GM12892 (cell line): ENCODE measurements at places on chromosomes 12 and 14.

- no peak for DNase-seq
Measured at GRCh38 chr12:29508949-29509348, 11.5 kb upstream of the OVCH1 start.

DNA sequence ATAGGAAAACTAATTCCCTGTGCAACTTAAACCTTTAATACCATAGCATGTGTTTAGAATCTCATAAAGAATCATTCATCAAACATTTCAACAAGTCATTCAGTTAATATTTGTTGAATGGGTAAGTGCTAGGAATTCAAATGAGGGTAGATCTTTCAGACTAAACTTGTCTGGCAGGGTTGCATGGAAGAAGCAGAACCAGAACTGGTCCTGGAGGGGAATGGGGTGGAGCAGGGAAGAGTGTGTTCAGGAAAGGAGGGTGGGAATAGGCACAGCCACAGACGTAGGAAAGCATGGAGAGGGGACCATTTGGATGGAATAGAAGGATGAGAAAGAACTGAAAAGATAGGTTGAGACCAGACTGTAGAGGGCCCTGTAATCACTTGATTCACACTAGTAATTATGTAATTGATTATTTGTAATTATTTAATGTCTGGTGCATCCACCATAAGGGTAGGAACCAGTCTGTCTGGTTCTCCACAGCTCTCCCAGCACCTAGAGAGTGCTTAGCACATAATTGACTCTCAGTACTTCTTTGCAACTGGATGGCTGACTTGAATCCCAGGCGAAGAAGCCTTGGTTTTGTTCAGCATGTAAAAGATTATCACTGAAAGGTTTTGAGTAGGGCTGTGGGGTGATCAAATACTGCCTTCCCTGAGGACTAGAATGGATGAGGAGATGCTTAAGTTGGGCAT lies 3.0 kb upstream of the MAP3K9 start:
- no peak for DNase-seq

GRCh38 chr12:92439420-92439805 lies 263.4 kb upstream of the PLEKHG7 start:
- DNase-seq: no peak

DNA sequence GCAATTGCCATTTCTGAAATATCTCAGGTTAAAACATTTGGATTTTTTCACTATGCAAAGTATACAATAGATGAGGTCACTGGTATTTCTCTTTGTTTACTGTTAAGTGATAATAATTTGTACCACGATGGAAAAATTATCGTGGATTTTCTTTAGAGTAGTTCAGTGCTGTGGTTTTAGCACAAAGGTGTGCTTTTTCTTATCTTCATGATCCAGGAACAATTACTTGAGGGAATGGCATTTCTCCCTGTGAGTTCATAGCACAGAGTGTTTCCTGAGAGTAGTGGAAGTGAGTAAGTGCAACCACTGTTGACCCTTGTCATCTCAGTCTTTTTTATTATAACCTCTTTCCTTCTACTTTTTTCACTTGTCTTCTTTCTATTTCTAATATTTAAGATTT lies 86.8 kb downstream of the FGD4 start:
- no peak for DNase-seq

- DNase-seq: no peak
Measured at GRCh38 chr14:100439781-100440180, 116.6 kb downstream of the SLC25A47 start.

DNA sequence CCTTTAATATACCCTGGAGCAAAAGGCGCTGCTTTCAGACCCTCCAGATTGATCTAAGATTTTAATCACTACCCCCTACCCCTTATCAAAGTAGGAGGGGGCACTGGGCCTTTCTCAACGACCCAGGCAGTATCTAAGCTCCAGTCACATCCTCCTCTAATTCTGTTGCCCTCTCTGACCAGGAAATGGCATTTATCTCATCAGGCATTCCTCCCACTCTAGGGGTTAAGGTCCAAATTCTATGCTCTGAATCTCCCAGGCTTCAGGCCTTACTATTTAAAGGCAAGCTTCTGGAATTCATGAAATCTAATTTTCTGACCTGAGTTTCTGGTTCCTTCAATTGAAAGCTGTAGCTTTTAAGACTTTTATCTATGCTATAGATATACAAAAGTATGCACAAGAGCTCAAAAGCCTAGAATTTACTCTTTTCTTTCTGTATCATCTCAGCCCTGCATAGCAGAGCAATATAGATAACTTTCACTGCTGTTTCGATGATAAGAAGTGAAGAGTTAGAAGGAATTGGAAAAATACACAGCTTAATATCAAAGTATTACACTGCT lies 622.9 kb downstream of the RPS29 start:
- DNase-seq: no peak

DNA sequence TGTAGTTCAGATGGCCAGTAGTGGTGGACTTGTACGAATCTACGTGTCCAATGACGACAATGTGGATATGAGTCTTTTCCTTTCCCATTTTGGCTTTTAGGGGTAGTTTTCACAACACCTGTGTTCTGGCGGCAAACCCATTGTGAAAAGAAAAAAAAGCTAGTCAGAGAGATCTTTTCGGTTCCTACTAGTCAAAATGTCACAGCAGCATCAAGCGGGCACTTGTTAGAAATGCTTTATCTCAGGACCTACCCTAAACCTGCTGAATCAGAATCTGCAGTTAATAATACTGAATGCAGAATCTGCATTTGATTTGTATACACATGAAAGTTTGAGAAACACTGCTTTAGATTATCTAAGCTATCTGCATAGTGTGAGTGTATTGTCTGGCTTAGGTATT lies 18.3 kb downstream of the AEBP2 start:
- no peak for DNase-seq

- no peak for DNase-seq
Measured at GRCh38 chr14:98877065-98877464, 394.9 kb downstream of the BCL11B start.

DNA sequence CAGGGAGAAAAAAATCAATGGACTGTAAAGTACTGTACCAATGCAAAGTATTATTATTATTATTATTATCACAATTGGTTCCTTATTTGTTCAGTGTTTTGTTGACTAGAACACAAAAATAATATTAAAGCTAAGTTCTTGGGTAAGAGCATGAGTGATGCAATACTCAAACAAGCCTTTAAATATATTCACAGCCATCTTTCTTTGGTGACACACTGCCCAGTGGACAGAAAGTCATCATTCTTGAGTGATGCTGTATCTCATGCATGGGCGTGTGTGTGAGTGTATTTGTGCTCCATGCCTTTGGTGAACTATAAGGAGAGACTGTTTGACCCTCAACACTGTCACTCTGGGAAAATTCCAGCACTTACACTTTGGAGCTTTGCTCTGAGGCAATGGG lies 93.6 kb downstream of the KCNK10 start:
- no peak for DNase-seq

DNA sequence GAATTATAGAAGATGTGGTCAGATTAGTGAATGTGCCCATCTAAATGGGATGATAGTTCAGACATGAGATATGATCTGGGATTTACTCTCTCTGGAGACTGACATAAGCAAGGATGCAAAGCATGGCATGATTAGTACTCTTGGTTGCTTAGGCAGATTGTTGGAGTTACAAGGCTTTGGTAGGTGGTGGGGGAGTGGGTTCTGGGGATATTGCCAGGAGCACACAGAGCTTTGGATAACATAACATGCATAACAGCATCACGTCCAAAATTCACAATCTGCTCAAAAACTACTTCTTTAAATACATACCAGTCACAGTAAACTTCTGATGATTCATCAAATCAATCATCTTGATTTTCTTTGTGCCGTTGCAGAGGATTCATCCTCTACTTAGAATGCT lies 287.4 kb downstream of the ACSS3 start:
- no peak for DNase-seq

DNA sequence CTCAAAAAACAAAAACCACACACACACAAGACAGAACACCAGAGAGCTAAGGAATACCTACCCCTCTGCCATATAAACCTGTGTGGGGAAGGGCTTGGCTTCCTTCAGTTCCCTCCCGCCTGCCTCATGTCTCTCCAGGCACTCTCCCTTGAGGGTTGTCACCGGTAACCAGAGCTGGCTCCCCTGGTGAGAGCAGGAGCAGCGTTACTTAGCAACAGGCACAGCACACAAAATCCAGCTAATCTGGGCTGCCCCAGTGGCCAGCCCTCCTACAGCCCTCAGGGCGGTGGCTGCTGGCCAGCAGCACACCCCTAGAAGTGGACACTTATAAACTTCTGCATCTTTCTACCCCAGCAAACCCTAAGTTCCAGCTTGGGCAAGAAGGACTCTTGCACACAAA lies 21.6 kb upstream of the NR4A1 start:
- no peak for DNase-seq
